NCI-H2029 (cell line): ENCODE measurements at places on chromosomes 7 and 10.

DNA sequence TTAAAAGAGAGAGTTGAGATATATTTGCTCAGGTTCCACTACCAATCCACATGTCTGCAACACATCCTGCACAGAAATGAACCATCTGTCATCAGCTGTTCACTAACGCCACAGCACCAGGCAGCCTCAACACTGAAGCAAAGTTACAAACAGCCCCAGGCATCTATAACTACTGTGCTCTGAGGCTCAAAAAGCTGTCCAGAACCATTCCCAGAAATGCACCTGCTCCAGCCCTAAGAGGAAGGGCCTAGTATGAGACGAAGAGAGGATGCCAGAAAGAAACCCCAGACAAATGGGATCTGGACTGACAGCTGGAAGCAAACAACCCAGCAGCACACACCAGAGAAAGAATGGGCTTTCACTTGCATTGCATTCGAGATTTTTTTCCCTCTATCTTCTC lies 159.3 kb downstream of the ELMO1 start:
- DNase-seq, result no peak

DNA sequence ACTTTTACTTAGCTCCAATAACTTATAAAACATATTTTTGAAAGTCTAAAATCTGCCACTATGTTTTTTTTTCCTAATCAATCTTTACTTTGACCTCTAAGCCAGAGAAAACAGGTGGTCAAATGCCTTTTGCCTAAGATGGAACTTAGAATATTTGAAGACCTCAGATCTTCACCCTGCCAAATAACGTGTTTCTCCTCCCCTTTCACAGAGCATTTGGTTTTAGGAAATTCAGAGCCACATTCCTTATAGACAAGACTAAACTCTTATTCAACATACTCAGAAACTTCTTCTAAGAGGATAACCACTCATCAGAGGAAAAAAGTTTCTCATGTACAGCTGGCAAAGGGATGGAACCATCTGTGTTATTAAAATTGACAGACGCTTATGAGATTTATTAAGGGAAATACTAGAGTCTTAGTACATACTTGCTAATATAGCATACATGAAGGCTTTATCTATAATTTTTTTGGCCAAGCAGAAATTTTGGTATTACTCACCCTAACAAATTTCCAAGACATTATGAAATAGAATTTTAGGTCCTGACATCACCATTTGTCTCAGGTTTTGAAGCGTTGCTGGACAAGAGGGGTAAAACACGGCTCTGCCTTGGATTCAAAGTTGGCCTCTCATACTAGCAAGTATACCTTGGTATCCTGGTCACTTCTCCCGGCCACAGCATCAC lies 2.6 kb upstream of the EGFR start:
- no peak for DNase-seq

DNA sequence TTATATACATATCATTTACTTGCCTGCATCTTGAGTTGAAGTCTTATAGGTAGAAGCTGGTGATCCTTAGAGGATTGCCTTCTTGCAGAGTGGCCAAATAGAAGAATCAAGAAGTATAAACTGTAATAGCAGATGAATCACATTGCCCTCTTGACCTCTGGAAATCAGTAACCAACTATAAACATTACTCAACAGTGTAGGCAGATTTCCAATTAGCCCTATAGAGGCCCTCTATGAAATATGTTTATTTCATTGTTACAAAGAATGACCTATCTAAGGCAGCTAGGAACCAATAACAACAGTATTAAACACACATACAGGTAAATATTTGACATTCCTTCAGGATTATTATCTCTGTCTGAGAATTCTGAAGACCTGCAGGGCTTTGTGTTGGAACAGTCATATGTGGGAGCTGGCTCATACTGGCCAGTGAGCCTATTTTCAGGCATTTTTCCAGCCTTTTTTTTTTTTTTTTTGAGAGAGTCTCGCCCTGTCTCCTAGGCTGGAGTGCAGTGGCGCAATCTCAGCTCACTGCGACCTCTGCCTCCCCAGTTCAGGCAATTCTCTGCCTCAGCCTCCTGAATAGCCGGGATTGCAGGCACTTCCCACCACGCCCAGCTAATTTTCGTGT lies 7.2 kb upstream of the SRI start:
- DNase-seq, result no peak

DNA sequence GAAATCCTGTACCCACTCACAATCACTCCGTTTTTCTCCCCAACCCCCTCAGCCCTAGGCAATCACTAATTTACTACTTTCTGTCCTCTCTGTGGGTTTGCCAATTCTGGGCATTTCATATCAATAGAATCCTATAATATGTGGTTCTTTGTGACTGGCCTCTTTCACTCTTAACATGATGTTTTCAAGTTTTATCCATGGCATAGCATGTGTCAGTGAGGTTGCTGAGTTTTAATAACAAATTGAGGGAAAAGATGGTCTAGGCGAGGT lies 11.9 kb downstream of the PLAU start:
- no peak for DNase-seq

DNA sequence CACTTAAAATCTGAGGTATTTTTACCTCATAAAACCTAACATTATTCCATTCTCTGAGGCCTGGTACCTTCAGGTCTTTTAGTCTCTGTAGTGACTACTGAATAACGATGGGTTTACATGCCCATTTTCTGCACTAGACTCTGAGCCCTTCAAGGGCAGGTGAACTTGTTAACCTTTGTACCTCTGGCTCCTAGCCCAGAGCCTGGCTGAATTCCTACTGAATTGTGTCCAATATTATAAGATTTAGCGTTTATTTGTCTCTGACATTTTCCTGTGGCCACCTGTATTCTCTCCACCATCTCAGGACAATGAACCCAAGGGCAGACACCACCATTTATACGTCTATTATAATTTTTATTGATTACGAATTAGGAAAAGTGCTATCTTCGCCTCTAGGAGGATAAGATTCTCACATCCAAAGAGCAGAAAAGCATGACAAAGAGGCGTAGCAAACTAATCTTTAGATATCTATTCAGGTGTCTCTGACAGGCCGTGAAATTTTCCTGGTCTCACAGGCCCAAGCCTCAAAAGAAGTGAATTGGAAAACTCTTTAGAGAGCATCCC lies 27.9 kb upstream of the HNRNPH3 start:
- DNase-seq, result no peak

GRCh38 chr10:11520892-11521291 lies 90.6 kb downstream of the USP6NL start:
- no peak for DNase-seq

- no peak for DNase-seq
Observed at GRCh38 chr7:133873631-133874030, 253.5 kb upstream of the LRGUK start.

GRCh38 chr7:29798422-29798821 lies 7.9 kb upstream of the WIPF3 start:
- DNase-seq, result no peak

DNA sequence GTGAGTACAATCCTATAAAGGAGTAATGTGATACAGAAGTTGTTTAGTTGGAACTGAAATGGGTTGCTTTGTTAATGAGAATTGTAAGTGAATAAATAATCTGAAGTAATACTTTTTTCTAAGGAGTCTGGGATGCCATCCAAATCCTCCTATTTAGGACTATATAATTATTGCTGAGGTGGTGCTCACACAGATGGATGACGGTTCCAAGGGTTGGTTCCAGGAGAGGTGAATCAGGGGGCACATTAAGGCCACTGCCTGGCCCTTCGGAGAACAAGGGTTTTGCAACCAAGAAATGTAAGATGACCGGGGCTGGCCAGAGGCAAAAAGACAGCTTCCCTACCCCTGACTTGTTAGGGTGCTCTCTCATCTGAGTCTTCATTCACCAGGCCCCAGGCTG lies 352.7 kb downstream of the PHTF2 start:
- peak; percentile 7 for DNase-seq

- DNase-seq, result peak; percentile 41
Observed at GRCh38 chr10:24463611-24464426, 254.9 kb downstream of the KIAA1217 start.

- no peak for DNase-seq
Observed at GRCh38 chr7:152710153-152710442, 34.2 kb upstream of the XRCC2 start.

DNA sequence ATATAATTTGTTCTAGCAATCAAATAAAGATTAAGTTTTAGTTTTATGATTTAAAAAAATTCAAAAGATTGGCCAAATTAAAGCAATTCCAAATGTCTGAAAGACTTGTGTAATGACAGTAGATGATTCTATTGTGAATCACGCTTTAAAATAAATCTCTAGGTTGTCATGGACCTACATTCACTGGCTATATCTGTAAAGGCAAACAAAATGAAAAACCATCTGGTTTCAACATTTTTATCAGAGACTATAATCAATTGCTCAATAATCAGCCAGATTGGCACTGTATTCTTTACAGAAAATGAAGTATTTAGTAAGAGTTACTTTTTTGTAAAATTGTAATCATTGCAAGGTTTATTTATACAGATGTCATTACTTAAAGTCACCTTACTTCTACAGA lies 60.7 kb downstream of the DGKB start:
- DNase-seq, result no peak

DNA sequence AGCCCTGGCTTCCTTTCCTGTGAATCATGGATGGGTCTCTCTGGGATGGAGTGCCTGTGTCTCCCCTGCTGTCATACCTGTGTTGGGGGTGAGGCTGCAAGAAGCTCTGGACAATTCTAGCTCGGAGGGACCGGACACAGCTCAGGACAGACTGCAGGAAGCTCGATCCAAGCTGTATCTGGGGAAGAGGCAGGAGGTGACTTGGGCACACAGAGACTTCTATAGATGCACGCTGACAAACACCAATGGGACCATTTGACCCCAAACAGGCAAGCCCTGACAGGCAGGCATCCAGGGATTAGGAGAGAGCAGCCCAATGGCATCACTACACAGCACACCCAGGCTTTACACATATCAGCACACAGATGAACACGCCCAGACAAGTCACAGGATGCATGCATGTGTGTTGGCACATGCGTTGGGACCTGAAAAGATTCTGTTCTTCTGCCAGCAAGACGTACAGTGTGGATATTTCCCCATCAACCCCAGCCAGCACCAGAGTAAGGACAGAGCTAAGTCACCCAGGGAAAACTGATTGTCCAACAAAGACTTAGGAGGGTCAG lies 4.5 kb downstream of the LLCFC1 start:
- DNase-seq, result no peak

DNA sequence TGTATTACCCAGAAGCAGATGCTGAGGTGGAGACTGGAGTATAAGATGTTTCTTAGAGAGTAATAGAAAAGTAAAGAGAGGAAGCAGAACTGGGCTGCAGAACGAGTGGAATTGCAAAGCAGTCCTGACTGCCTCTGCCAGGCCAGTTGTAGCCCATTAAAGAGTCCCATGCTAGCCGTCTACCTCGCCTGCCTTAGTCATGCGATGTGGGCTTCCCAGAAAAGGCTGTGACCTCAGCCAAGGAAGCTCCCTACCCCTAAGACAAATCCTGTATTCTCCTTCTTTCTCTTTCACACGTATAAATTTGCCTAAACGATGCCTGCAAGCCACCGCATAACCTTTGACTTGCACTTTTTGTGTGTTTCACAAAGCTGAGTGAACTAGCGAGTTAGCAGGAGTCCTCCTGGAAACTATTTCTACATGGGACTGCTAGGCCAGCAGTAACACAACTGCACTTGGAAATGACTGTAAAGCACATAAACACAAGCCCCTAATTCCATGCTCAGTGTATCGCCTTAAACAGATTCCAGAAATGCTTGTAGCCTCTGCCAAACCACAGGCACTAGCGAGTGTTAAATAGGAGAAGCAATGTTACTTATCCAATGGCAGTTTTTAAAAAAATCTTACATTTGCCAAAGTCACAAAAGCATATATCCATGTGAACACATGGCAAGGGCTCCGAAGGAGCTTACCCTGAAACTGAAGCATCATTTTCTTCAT lies 47.4 kb upstream of the GNAI1 start:
- DNase-seq, result no peak
